ENCODE measurements at places on chromosomes 6 and 20.

DNA sequence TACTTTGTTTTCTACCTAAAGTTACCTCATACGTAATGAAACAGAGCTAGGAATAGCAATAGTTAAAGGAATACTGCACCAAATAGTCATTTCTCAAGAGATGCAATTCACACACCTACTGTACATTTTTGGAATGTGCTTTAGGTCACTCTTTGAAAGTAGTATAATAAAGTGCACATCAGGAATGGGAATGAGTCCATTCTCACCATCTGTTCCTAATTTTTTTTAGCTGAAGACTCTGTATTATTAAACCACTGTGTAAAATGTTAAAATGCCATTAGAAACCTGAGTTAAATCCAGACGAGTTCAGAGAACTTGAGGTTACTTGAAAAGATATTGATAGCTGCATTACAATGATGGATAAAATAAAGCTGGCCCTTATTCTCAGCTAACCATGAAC, 51.9 kb upstream of the EPHA7 start:
- DNase-seq = no peak

DNA sequence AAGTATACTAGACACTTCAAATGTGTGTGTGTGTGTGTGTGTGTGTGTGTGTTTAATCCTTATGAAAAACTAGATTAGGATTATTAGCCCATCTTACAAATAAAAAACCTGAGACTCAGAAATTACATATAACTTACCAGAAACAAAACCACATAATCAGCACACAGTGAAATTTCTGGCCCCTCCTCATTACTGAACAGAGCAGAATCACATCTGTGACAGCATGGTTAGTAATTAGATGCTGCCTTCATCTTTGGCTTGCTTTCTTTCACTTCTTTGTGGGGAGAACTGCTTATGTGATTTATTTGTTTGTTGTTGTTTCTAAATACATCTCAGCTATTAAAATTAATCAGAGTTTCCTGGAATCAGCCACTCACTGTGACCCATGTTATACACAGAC, 267.1 kb downstream of the TENT5A start:
- DNase-seq = no peak

GRCh38 chr6:111631018-111631417, 25.3 kb upstream of the TRAF3IP2 start:
- no peak for DNase-seq

DNA sequence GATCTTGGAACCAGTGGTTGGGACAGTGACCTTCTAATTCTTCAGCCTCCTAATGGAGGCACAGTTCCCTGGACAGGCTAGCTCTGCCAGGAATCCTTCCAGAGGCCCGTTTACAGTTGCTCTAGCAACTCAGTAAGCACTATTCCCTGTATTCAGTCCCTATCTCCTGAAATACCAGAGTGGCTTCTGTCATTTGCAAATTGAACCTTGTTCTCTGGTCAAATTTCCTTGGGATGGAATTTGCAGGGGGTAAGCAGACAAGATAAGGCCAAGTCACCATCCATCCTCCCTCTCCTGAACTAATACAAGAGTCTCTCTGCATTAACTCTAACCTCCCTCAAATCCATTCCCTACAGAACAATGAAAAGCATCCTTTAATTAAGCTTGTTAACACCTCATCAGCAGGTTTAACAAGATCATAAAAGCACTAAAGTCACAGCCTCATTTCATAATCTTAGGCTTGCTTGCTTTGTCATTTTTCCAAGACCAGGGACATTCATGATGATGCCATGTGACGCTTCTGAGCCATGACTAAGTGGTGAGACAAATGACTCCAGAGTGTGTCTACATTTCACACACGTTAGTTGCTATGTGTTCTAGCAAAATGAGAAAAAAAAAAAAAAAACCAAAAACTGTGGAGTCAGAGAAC, 37.1 kb downstream of the SLC22A23 start:
- DNase-seq = no peak

- DNase-seq = no peak
Measured at GRCh38 chr6:149889326-149889725, 8.6 kb downstream of the RAET1E start.

GRCh38 chr6:109258129-109258528, 124.1 kb downstream of the CD164 start:
- DNase-seq = no peak

DNA sequence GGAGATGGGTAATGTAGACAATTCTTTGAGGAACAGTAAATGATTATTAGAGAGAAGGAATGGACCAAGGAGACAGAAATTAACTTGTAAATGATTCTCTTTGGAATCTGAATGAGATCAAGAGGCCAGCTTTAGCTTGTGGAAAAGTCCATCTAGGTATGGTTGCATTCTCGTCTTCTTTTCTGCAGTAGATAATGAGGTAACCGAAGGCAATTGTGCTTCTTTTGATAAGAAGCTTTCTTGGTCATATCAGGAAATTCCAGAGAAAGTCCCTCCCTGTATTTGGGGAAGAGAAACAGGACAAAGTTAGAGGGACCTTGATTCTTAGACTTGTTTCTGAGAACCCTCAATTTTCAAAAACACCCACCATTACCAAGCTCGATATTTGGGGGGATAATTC, 109.1 kb upstream of the PRSS16 start:
- no peak for DNase-seq

GRCh38 chr20:41567615-41568014, 50.6 kb downstream of the CHD6 start:
- peak; percentile 40 for DNase-seq

DNA sequence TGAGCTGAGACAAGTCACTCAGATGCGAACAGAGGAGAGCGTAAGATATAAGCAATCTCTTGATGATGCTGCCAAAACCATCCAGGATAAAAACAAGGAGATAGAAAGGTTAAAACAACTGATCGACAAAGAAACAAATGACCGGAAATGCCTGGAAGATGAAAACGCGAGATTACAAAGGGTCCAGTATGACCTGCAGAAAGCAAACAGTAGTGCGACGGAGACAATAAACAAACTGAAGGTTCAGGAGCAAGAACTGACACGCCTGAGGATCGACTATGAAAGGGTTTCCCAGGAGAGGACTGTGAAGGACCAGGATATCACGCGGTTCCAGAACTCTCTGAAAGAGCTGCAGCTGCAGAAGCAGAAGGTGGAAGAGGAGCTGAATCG, 9.5 kb upstream of the SNRNP48 start:
- no peak for DNase-seq

Data from MM.1S (cell line).